Esophagus muscularis mucosa (tissue), 4 donors: ENCODE measurements at places on chromosomes 4 and X.
A peak's percentile ranks its signal among the peaks of the same experiment; 100 is the strongest.

DNA sequence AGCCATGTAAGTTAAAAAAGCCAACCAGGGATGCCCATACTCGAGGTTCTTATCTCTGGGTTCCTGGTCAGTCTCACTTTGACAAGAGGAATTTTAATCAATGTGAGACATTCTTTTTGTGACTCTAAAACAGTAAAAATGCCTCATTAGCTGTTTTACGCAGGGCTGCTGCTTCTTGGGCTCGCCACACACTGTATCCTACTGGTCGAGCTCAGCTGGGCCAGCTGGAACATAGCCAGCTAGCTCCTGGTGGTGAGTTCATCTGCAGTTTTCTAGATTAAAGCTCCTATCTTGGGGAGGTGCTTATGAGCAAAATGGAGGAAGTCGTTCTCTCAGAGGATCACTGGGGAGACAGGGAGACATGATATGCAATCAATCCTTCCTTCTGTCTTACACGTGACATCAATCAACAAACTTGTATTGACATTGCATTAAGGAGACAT, 55.9 kb upstream of the LEF1 start:
- DNase-seq = no peak

GRCh38 chr4:15202481-15202880, 200.2 kb downstream of the CPEB2 start:
- DNase-seq = no peak

- peak; percentile 85 for DNase-seq
Measured at GRCh38 chr4:2304877-2305561, 43.1 kb upstream of the MXD4 start.

- DNase-seq = no peak
Measured at GRCh38 chr4:102217345-102217744, 127.9 kb downstream of the SLC39A8 start.

DNA sequence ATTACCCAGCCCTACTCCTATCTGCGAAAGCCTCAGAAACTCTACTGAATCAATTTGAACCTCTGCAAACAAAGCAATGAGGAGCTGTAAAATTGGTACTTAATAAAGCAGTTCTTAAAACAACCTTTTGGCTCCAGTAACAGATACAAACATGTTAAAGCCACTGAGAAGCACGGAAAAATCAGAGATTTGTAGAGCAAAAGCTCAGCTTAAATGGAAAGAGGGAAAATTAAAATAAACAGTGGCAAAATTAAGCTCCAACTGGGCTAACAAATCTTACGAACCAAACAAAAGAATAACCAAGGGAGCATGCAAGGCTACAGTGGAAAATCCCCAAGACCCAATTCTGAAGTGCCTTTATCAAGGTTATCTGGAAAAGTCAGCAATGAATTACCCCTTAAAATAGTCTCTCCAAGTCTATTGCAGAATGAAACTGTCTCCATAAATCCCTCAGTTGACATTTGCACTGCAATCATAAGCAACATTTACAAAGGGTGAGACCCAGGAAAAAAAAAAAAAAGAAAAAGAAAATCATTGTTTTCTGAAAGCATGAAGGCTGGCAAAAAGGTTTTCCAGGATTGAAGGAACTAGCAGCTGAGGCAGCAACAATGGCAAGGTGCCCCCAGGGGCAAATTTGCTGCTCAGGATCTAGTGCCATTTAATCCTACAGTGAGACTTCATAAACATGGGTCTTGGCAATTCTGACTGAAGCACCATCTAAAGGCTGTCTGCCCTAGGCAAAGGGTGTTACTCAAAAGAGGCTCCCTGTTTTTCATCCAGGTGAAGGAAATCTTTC, 40.1 kb downstream of the USP46 start:
- DNase-seq = no peak

GRCh38 chr4:107379054-107379869, 340.8 kb downstream of the PAPSS1 start:
- DNase-seq = no peak

DNA sequence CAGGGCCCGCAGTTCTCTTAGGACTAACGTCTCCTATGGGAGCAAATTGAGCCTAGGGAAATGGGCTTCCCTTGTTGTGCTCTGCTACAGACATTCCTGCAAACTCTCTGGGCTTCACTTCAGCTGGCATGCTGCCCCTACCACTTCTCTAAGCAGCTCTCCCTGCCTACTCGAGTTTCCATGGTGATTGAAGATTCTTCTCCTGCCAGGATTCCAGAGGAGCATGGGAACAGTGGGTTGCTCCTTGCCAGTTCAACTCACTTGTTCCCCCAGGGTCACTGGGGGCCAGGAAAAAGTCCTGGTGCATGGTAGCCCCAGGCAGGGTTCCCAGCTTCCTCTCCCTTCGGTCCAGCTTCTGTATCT, 21.1 kb upstream of the WDR17 start:
- DNase-seq = no peak

DNA sequence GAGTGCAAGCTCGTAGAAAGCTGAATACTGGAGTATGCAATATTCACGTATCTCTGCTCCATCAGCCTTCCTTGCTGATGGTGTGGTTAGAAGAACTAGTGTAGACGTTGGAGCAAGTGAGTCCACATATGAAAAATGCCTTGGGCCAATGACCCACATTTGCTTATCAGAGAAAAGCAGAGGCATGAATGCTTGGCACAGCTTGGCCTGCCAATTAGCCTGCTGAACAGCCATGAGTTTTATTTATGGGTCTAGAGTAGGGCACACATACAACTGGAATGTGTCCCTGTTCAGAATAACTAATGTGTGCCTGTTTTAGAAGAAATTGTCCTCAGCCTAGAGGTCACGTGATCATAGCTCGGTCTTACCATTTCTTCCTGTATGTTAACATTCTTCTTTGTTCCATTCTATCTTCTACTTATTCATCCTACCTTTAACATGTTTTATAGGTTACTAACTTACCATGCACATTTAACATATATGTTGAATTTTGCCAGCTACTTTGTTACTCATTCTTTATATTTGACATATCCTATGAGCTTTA, 432.7 kb upstream of the AADAT start:
- DNase-seq = no peak

GRCh38 chrX:17922303-17922702, 61.2 kb upstream of the RAI2 start:
- DNase-seq = no peak

DNA sequence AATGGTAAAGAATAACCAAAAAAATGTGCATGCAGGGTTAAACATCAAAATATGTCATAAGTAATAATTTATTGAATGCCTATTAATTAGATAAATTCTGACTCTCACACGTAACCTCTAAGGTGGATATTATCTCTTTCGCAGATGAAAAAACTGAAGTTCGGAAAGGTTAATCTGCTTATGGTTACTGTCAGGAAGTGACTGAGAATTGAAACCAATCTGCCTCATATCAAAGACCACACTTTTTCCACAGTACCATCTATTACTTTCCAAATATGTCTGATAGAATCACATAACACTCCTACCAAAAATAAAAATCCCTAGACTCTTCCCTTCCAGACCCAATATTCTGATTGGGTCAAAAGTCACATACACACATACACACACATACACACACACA, 6.2 kb downstream of the CHIC2 start:
- DNase-seq = no peak

- no peak for DNase-seq
Measured at GRCh38 chrX:154799556-154800348, 5.5 kb downstream of the MPP1 start.
